ENCODE measurements at places on chromosomes 16 and 17.

- no peak for DNase-seq
Measured at GRCh38 chr17:51435641-51436091, 175.3 kb downstream of the UTP18 start.

DNA sequence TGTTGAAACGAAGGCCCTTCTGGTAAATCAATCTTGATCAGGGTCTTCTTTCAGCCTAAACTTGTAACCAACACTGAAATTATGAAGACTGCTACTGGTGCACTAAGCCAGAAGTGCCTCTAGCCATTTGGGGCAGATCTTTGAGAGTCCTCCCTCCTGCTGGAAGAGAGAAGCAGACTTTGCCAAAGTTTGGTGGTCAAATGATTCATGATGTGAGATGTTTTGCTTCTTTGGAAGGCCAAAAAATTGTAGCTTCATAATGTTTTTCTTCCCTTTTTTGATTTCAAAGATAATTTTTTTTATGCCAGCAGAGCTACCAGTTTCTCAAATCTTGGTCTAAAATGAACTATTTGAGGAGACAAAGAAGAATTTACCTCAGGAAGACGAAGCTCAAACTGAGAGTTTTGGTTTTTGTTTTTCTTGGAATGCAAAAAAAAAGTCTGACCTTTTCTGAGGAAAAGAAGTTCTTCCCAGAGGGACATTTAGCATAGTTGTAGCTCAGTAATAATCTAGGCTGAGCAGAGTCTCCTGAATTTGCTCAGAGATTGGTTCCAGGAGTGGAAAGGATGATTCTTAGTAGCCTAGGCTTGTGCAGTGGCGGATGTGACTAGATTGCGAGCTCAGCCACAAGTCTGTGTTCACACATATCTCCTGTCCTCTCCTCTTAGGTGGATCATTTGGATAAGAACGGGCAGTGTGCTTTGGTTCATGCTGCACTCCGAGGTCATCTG is 50.9 kb downstream of the CYB561 start:
- DNase-seq, result no peak

GRCh38 chr17:26773189-26774188 is 520.4 kb upstream of the WSB1 start:
- no peak for DNase-seq

- no peak for DNase-seq
Measured at GRCh38 chr16:85570735-85571562, 42.2 kb upstream of the GSE1 start.

- DNase-seq, result no peak
Measured at GRCh38 chr17:13209081-13209480, 191.3 kb upstream of the ELAC2 start.

DNA sequence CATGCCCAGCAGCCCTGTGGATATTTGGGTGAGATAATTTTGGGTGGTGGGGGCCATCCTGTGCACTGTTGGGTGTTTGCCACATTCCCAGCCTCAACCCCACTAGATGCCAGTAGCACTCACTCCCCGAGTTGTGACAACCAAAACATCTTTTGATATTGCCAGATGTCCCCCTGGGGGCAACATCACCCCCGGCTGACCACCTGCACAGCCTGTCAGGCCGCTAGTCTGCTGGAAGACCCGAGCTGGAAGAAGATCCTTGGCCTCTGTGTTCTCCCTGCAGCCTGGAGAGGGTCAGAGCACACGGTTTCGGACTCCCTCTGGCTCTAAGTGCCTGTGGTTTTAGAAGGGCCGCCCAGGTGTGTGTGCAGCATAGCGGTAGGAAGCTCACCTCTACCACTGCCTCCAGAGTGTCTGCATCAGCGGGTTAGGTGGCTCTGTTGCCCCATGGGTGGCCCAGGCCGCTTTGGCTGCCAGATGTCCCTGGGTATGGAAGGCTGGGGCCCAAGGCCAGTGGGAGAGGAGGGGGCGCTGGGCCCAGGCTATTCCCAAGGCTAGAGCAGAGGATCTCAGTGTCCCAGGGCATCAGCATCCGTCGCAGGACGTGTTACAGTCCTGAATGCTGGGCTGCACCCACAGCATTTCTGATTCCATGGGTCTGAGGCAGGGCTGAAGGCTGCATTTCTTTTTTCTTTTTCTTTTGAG is 195.8 kb upstream of the GSE1 start:
- no peak for DNase-seq
